ENCODE measurements at places on chromosomes 6 and 20. TPM values are rescaled to one million over a fixed set of nuclear protein-coding genes. Genes with fewer than 3 reads are reported as not detected.

Gene TMC2
- total RNA-seq: not detected

Gene SOX4
- total RNA-seq: 20.2 TPM

Gene CLVS2
- not detected for total RNA-seq

Gene KIF25
- 0.33 TPM for total RNA-seq

Gene OVOL2
- total RNA-seq: not detected

Data from CD8-positive, alpha-beta T cell (primary cell).